Left ventricle myocardium superior (tissue), 1 donor: ENCODE measurements at places on chromosomes 11 and 22. TPM values are rescaled to one million over a fixed set of nuclear protein-coding genes. Genes with fewer than 3 reads are reported as not detected.

MS4A14 gene
- total RNA-seq = 0.52 TPM

KCNJ5 gene
- 7.2 TPM for total RNA-seq

SPON1 gene
- 3.4 TPM for total RNA-seq

DNA sequence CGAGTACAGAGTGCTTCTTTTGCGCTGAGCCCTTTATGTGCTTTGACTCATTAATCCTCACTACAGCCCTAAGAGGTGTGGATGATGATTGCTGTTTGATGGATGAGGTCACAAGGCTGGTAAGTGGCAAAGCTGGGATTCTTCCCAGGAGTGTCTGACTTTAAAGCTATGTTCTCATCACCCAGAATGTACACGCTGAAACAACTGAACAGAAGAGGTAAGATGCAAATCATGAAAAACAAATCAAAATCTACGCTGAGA is 37.7 kb upstream of the CREB3L1 start:
- no peak for DNase-seq
